ENCODE measurements at places on chromosomes 11 and 22.

DNA sequence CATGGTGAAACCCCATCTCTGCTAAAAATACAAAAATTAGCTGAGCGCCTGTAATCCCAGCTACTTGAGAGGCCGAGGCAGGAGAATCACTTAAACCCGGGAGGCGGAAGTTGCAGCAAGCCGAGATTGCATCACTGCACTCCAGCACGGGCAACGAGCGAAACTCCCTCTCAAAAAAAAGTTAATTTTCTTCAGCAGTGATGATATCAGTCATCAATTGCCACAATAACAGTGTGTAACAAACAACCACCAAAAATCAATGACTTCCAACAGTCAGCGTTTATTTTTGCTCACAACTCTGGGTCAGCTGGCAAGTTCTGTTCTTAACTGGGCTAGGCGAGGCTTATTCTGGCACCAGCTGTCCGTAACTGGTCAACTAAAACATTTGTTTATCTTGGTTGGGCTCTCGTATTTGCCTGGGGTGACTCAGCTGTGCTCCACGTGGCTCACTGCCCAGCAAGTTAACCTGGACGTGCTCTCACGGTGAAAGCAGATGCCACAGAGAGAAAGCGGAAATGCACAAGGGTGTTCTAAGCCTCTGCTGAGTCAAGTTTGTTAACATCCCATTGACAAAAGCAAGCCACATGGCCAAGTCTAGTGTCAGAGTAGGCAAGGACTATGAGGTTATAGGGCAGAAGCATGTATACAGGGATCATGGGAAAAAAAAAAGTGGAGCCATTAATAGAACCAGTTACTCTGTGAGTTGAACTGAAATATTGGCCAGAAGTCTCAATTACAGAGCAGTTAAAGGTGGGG is 52.1 kb downstream of the LHFPL7 start:
- no peak for DNase-seq

GRCh38 chr11:44608991-44609782 is 43.7 kb downstream of the CD82 start:
- DNase-seq: no peak

- DNase-seq: no peak
Observed at GRCh38 chr11:105609341-105609781, 512 bp upstream of the GRIA4 start.

- DNase-seq: no peak
Observed at GRCh38 chr11:63673579-63673978, 2.4 kb upstream of the ATL3 start.

DNA sequence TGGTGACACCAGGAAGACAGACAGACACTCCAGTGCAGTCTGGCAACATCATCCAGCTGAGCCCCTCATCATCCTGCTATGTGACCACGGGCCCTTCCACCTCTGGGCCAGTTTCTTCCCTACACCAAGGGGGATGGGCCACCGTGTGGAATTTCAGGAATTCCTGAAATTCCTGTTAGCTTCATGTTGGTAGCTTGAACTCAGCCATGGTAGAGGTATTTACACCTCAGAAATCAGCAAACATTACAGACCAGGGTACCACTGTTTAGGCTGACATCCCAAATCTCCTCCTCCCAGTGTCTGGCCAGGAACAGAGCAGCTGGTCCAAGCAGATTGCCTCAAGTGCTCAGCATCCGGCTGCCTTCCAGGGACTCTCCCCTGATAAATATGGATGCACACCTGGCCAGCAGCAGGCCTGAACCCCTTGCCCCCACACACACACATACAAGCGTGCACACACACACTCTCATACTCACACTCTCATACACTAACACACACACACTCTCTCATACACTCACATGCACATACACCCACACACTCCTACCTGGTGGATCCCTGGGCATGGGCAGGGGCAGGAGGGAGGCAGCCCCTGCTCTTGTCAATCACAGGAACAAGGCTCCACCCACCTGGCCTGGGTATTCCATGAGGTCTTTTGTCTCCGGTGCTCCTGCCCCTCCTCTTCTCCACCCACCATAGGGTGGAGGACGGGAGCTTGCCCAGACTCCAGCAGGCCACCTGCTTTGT is 85.2 kb downstream of the BUD13 start:
- DNase-seq: no peak

DNA sequence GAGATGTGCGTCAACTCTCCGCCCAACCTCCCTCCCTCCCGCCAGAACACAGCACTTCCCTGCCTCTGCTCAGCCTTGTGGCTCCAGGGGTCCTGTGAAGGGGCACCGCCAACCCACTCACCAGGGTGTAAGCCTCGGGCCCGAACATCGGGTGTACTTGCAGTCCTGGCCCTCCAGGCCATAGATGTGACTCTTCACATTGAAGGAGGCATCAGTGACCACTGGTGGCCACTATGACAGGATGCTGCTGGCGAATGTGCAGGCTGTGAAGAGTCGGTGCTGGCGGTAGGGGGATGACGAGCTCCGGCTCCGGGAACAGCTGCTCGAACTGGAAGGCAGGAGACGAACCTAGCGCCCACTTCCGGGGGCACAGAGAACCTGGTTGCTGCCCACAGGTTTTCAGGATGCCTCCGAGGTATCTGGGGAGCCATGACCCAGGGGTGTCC is 97.4 kb downstream of the MED15 start:
- no peak for DNase-seq

DNA sequence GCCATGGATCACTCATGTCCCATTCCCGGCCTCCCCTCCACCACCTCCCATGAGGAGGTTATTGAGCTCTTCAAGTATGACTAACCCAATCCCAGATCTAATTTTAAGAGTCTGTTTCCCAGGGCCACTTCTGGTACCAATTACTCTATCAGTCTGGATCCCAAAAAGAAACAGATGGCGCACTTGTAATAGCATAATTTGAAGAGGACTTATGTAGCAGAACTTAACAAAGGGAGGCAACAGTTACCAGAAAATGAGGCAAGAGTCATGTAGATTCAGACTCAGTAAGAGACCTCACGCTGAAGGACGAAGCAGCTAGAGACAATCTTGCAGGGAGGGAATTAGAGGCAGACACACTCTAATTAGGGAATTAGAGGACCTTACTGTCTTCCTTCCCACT is 46.9 kb downstream of the DDX6 start:
- no peak for DNase-seq

GRCh38 chr11:11514246-11514645 is 107.6 kb downstream of the GALNT18 start:
- no peak for DNase-seq

GRCh38 chr11:94767701-94768601 is at the start of gene AMOTL1:
Gene AMOTL1, plus strand, starts transcription at chr11:94768356. Its CDS starts 156 bp downstream, at chr11:94768512.
- DNase-seq: no peak
